ENCODE measurements at places on chromosomes 2 and 18.

DNA sequence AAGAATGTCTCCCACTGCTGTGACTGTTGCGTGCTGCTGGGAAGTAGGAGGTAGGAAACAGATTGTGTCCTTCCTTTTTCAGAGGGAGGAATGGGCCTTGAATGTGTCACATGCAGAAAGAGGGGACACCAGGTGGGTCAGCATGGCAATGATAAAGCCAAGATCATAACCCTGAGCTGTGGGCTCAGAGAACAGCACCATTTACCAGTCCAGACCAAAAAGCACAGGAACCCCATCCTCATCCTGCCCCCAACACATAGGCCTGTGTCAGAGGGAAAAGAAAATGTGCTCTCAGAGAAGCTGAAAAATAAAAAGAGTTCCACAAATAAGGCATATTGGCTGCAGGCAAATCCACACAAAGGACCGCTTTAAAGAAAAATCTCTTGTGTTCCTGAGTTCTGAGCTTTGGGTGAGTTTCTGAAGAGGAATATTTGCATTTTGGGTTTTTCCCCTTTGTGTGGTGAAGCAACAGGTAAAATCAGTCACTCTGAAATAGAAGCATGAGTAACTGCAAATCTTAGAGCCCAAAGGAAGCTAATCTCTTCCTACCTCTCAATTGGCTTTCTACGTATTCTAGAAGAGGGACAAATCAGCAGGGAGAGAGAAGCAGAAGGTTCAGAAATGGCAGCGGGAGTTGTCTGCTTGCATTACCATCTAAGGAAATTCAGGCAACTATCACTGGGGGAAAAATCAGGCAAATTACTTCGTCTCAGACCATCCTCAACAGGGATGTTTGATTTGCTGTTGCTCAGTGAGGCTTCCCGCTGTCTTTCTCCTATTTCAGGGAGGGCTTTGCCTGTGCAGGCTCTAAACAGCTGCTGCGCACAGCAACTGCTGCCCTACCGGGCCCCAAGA, 106.8 kb downstream of the BCL11A start:
- no peak overlapping the region for H3K4me3 ChIP-seq
- no peaks in the 10 kb centered on the region for H3K4me1 ChIP-seq
- no peaks in the 10 kb centered on the region for H3K36me3 ChIP-seq
- H3K27ac ChIP-seq: no peak overlapping the region
- DNase-seq: no peak
- no peaks in the 10 kb centered on the region for H3K27me3 ChIP-seq

GRCh38 chr2:144154205-144154604, 365.7 kb downstream of the ZEB2 start:
- no peaks in the 10 kb centered on the region for H3K27me3 ChIP-seq
- no peak for DNase-seq
- no peaks in the 10 kb centered on the region for H3K36me3 ChIP-seq
- H3K4me1 ChIP-seq: no peaks in the 10 kb centered on the region
- H3K4me3 ChIP-seq: no peak overlapping the region

DNA sequence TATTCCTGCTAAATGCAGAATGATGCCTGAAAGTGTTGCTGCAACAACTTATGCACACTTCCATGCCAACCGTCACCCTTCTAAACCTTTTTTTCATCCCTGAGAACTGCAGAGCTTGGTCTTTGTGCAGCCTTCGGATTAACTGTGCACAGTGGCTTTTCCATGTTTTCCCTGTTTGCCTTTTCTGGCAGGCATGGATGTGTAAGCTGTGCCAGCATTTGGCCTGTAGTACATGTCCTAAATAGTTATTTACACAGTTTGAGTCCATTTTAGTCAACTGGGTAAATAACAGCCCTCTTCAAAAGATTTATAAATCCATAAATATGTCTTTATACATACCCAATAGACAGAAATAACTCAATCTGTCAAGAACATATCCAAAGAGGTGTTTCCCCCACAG, 31.5 kb downstream of the MEIS1 start:
- DNase-seq: no peak
- H3K4me3 ChIP-seq: no peak overlapping the region
- H3K4me1 ChIP-seq: no peaks in the 10 kb centered on the region
- no peaks in the 10 kb centered on the region for H3K27me3 ChIP-seq
- no peaks in the 10 kb centered on the region for H3K36me3 ChIP-seq
- no peak overlapping the region for H3K27ac ChIP-seq

DNA sequence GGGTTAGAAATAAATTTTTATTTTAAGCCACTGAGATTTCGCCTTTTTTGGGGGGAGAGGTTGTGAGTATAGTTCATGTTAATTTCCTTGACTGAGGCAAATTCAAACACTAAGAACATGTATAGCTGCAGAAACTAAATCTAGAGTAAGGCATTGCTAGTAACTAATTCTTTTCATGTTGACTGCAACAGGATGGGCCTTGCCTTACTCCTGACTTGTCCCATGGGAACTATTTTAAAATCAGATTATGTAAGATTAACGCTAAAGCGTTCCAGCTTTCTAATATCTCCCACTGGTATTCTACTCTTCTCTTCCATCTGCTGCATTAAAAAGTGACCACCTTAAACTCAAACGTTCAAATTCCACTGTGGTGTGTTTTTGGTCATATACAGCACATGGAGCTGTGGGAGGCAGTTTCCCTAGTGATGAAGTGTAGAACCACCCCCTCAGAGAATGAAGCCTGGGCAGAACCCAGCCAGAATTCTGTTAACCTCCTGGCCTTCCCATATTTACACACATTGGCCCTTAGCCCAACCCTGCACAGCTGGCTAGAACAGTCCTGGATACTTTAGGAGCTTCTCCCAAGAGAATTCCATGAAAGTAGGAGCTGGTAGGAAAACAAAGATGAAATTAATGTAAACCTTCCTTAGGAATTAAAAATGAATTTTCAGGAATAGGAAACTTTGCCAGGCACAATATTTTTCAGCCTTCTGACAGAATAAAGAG, 687.8 kb downstream of the SLC4A3 start:
- no peak overlapping the region for H3K4me3 ChIP-seq
- no peaks in the 10 kb centered on the region for H3K27me3 ChIP-seq
- DNase-seq: no peak

DNA sequence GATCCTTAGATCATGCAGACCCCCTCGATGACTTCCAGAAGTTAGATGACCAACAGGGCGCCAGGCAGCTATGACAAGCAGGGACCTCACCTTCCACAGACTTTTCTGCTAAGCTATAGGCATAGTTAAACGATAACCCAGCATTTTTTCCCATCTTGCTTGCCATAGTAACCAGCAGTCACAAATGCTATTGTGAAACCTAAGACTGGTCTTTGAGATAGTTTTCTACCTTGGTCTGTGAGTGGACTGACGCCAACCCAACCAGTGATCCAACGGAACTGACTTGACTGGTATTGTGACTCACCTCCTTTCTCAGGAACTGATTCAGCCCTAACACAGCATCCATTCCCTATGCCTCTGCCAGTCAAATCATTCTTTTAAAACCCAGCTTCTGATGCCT, 361.2 kb downstream of the LRRTM4 start:
- H3K4me3 ChIP-seq: no peak overlapping the region
- DNase-seq: no peak
- no peaks in the 10 kb centered on the region for H3K4me1 ChIP-seq
- no peaks in the 10 kb centered on the region for H3K36me3 ChIP-seq
- H3K27me3 ChIP-seq: no peaks in the 10 kb centered on the region

DNA sequence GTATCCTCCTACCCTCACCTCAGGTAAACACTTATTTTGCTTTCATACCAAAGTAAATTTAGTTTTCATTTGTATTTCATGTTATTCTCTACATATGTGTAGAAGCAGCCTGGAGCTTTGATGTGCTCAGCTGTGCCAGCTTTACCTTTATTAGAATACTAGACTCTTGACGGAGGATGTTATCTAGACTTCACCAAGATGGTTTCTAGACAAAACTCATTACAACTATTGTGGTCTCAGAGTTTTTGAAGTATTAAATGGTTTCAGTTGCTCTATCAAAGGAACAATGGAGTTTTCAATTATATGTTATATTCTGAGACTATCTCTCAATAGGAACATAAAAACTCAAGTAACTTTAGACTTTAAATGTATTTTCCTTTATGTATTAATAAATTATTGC, 5.0 kb upstream of the IL18RAP start:
- H3K27me3 ChIP-seq: no peaks in the 10 kb centered on the region
- H3K4me1 ChIP-seq: peaks cover 64% of the 10 kb centered on the region
- H3K36me3 ChIP-seq: no peaks in the 10 kb centered on the region
- H3K4me3 ChIP-seq: no peak overlapping the region
- no peak for DNase-seq
- H3K27ac ChIP-seq: peak overlapping the region; percentile 25

- no peak overlapping the region for H3K4me3 ChIP-seq
- no peaks in the 10 kb centered on the region for H3K27me3 ChIP-seq
- no peak overlapping the region for H3K27ac ChIP-seq
These were observed 122.4 kb downstream of the NDUFA10 start for GRCh38 chr2:239902749-239903201.

DNA sequence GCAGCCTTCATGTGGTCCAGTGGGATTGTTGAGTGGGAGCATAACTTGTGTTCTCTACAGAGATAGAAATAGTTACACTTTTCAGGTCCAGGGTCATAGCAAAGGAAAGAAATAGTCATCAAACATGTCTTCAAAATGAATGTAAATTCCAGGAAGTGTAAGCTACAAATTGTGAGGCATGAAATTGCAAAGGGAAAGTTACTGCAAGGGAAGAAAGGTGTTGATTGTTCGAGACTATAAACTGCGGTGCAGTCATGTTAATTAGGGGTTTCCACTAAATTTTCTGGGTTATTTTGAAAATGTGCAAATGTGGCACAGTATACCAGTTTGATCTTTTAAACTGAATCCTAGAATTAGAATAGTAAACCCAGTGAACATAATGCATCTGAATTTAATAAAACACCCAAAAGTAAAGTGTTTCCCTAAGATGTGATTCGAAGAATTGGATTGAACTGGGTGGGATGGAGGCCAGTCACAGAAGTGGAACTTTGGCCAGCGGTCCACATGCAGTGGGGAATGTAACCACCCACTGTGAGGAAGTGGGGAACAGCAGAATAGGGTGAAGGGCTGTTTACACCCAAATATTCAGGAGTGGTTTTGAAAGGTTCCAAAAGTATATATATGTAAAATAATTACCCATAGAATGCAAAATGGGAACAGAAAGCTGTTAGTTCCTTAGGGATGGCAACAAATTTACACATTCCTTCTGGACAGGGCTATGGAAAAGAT, 126.5 kb upstream of the CCDC68 start:
- no peak overlapping the region for H3K4me3 ChIP-seq
- no peak for DNase-seq
- no peaks in the 10 kb centered on the region for H3K4me1 ChIP-seq
- H3K27me3 ChIP-seq: no peaks in the 10 kb centered on the region

- H3K27me3 ChIP-seq: no peaks in the 10 kb centered on the region
- no peak overlapping the region for H3K4me3 ChIP-seq
- no peaks in the 10 kb centered on the region for H3K36me3 ChIP-seq
These were observed 119.3 kb upstream of the SIX2 start for GRCh38 chr2:45128580-45128997.

- no peak overlapping the region for H3K27ac ChIP-seq
- no peak overlapping the region for H3K4me3 ChIP-seq
- no peaks in the 10 kb centered on the region for H3K4me1 ChIP-seq
- DNase-seq: no peak
- no peaks in the 10 kb centered on the region for H3K27me3 ChIP-seq
These were observed 473.3 kb upstream of the HS6ST1 start for GRCh38 chr2:128791985-128792320.

DNA sequence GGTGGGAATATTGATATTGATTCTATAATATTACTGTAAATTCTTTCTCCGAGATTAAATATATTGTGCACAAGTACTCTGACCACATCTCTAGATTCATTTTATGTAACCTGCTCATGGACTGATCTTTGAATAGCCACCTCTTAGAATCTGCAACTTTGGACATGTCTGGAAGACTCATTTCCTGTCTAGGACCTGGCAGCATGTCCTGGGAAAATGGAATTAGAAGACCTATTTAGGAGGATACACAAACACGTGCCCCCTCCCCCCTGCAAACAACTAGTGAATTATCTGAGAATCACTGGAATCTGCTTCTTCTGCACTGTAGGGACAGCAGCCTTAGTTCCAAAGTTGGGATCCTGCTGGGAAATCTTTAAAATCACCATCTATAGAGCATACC, 94.1 kb downstream of the UBE2E3 start:
- no peak for DNase-seq
- no peak overlapping the region for H3K4me3 ChIP-seq
- H3K27me3 ChIP-seq: no peaks in the 10 kb centered on the region
- H3K36me3 ChIP-seq: no peaks in the 10 kb centered on the region
- H3K27ac ChIP-seq: no peak overlapping the region

DNA sequence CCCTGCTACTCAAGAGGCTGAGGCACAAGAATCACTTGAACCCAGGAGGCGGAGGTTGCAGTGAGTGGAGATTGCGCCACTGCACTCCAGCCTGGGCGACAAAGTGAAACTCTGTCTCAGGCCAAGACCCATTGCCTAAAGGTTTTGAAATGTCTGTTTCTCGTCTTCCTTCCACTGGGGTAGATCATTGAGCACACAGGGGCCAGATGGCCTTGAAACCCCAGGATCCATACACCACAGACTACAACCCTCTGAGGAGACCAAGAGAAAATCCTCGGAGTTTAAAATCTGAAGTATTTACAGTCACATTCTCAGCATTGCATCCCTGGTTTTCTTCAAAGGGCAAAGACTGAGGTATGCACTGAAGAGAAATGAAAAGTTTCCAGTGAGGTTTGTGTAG, 7.1 kb upstream of the EPAS1 start:
- no peaks in the 10 kb centered on the region for H3K27me3 ChIP-seq
- DNase-seq: no peak
- H3K36me3 ChIP-seq: no peaks in the 10 kb centered on the region
- no peak overlapping the region for H3K27ac ChIP-seq
- H3K4me3 ChIP-seq: no peak overlapping the region
- no peaks in the 10 kb centered on the region for H3K4me1 ChIP-seq

- no peaks in the 10 kb centered on the region for H3K36me3 ChIP-seq
- DNase-seq: no peak
- H3K4me1 ChIP-seq: no peaks in the 10 kb centered on the region
These were observed 150.6 kb upstream of the TMEFF2 start for GRCh38 chr2:192345287-192345686.

- no peaks in the 10 kb centered on the region for H3K36me3 ChIP-seq
- no peak for DNase-seq
- H3K27ac ChIP-seq: no peak overlapping the region
- no peaks in the 10 kb centered on the region for H3K4me1 ChIP-seq
These were observed 1304.3 kb upstream of the DDX18 start for GRCh38 chr2:116510117-116510671.

Data from CD4-positive, alpha-beta memory T cell (primary cell).